Fibroblast of the conjunctiva (primary cell): ENCODE measurements at places on chromosomes 11 and 22.

DNA sequence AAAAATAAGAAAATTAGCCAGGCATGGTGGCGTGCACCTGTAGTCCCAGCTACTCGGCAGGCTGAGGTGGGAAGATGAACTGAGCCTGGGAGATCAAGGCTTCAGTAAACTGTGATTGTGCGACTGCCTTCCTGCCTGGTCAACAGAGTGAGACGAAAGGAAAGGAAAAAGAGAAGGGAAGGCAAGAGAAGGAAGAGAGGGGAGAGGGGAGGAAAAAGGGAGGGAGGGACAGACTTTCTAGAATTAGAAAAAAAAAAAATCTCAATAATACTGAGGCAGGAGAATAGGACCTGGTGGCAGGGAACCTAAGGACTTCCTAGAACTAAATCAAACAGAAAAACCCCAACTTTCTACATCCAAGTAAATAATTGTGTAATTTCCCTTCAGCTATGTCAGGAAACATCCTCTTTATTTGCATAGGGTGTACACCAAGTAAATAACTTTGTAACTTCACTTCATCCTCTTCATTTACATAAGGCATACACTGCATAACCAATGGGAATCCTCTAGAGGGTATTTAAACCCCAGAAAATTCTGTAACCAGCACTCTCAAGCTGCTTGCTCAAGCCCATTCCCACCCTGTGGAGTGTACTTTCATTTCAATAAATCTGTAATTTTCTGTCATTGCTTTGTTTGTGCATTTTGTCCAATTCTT is 8.7 kb downstream of the SBF2 start:
- DNase-seq = no peak

- no peak for DNase-seq
Measured at GRCh38 chr22:17997456-17997855, 26.9 kb downstream of the MICAL3 start.

- no peak for DNase-seq
Measured at GRCh38 chr11:126433989-126434949, 78.8 kb downstream of the ST3GAL4 start.

DNA sequence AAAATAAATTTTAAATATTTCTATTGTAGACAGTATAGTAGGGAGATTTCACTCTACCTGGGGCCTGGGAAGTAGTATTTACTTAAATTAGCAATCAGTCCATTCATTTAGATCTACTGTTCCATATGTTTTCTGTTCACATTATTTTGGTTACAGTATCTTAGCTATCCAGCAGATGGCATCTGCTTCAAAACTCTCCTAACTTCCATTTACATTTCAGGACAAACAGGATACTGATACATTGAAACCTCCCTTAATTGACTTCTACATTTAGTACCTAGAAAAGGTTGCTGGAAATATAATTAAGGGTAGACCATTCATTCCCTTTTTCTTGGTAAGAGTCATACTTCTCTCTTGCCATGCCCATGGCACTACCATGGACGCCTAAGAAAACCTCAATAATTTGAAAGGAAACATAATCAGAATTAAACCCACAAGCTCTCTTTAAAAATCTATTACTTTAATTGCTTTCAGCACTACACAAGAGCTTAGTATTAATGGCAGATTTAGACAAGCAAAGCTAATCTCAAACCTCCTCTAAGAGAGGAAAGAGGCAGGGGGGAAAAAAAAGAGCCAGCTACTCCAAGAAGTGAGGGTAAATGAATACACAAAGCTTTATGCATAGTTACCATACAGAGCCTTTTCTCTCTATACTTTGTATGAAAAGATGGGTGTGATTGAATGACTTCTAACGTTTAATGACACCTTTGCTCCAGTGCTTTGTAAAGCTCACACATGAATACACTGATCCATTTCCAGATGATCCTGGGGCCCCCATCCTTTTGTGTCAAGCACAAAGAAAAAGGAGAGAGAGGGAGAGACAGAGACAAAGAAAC is 131.2 kb upstream of the MTMR2 start:
- peak; percentile 42 for DNase-seq

DNA sequence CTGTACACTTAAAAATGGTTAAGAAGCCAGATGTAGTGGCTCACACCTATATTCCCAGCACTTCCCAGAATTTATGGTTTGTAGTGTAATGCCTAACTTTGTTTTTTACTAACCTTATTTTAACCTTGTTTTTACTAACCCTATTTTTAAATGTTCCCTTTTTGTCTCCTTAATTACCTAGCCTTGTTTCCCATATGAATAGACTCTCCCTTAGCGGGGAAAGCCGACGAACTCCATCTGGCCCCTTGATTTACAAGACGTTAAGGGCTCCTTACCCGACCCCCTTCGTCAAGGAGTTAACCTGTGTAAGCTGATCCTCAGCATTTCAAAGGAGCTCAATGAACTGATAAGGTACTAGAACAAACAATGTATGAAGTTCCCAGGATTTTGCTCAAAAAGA is 17.1 kb downstream of the APOBEC3H start:
- no peak for DNase-seq

DNA sequence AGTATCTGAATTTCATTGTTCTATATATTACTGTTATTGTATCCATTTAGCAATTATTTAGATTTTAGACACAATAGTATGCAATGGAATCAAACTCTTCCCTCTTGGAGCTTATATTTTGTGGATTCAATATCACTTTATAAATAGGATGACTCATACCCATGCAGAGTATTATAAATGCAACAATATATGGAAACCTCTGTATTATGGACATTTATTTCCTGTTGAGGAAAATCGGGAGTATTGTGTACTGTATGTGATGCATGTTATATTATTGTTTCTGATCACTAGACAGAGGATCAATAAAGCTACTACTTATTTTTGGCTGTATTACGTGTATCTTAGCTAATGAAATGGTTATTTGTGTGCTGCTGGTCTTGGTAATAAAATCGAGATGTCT is 770 bp downstream of the METTL15 start:
- DNase-seq = no peak

- DNase-seq = no peak
Measured at GRCh38 chr11:6303661-6304060, 16.6 kb downstream of the CAVIN3 start.

- no peak for DNase-seq
Measured at GRCh38 chr11:15622231-15622890, 507.6 kb downstream of the INSC start.

GRCh38 chr22:26327306-26327705 is 101.8 kb upstream of the ASPHD2 start:
- DNase-seq = no peak

DNA sequence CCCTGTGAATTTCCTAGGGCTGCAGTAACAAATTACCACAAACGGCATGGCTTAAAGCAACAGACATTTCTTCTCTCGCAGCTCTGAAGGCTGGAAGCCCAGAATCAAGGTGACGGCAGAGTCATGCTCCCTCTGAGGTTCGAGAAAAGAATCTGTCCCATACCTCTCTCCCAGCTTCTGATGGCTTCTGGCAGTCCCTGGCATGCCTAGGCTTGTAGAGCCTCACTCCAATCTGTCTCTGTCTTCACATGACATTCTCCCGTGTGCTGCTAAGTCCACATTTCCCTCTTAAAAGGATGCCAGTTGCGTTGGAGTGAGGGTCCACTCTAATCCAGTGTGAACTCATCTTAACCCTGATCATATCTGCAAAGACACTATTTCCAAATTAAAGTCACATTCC is 116.2 kb downstream of the NECTIN1 start:
- no peak for DNase-seq

- DNase-seq = no peak
Measured at GRCh38 chr22:48105259-48105658, 1342.8 kb downstream of the TBC1D22A start.

DNA sequence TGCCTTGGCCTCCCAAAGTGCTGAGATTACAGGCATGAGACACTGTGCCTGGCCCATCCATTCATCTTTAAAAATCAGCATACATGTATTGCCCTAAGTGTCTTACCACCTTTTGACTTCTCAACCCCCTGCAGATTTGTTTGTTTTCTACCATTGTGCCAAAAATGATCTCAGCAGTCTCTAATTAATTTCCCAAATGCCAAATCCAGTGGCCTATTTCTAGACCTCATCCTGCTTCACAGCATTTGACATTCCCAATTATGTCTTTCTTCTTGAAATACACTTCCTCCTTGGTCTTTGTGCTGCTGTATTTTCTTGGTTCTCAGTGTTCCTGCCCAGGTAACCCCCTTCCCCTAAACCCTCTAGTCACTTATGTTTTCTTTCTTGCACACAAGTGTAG is 46.0 kb upstream of the GRAMD1B start:
- DNase-seq = no peak

DNA sequence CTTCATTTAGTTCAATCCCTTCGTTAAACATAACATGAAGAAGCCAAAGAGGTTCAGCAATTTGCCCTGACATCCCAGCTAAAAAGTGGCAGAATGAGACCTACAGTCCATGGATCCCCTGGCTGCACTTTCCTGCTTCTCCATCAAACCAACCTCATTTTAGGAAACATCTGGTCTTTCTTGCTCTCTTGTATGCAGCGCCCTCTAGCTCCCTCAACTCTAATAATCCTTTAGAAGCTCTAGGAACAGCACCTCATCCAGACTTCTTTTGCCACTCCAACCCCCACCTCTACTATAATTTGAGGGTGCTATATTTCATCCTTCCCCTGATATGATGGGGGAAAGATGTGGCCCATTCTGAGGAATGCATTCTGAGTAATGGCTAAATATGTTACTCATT is 7.4 kb downstream of the CNTF start:
- peak; percentile 61 for DNase-seq

- no peak for DNase-seq
Measured at GRCh38 chr11:80163441-80163840, 722.6 kb upstream of the TENM4 start.

GRCh38 chr11:3831378-3832239 is 9.2 kb downstream of the RHOG start:
- DNase-seq = no peak

DNA sequence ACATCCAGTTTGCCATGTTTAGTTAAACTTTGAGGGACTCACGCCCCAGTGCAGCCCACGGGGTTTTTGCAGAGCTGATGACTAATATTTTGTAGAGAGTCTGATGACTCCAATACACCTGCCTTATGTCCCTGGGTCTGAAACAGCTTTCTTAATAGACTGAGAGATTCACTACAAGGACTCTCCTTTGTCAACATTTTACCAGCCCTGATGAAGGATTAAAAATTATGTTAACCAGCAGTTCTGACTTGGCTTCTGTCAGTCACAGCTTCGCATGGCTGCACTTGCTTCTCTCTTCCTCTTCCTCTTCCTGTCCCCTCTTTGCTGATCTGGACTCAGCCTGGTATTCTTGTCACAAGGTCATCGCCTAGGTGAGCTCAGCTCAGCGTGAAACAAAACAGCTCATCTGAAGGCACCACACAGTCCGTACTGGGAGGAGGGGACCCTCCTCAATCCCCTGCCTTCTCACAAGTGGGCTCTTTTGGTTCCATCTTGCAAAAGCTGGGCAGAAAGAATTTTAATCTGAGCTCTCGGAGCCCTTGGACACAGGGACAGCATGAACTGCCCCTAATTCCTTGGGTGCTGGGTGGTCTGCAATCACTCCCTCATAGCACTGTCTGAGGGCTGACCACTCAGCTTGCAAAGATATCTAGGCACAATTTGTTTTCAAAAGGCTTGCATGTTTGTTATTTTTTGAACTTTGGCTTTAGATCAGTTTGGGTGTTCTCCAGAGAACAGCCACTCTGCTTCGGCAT is 38.1 kb upstream of the POU2AF1 start:
- no peak for DNase-seq

- no peak for DNase-seq
Measured at GRCh38 chr11:112465433-112466024, 204.9 kb upstream of the PLET1 start.

DNA sequence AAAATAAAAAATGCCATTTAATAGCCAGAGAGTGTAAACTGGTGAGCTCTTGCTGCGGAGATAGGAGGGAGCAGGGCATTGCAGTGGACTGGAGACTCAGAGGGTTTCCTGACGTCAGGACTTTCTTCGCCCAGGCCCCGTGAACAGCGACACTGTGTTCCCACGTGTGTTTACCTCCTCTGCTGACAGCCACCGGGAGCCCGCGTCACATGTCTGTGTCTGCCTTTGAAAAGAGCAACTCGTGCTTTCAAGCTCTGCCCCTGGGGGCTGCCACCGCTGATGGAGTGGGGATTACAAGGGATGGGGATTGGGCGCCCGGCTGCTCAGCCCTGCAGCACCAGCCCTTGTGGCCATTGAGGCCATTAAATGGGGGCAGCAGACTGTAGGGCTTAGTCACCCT is 3.3 kb downstream of the TANGO2 start:
- DNase-seq = no peak

DNA sequence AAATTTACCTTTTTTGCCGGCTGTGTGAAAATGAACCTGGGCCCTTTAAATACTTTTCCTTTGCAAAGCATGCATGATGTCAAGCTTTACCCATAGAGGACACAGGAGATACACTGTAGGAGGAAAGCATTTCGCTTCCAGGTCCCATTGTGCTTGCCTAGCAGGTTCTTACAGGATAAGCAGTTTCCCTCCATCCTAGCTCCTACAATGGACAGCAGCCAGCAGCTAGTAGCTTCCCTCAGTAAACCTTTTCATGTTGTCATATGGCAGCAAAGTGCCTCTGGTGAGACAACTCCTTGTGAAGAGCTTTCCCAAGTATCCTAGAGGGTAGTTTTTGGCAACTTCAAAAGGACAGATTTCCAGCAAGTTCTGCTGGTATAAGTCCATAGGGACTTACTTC is 78.4 kb downstream of the RBFOX2 start:
- DNase-seq = no peak

DNA sequence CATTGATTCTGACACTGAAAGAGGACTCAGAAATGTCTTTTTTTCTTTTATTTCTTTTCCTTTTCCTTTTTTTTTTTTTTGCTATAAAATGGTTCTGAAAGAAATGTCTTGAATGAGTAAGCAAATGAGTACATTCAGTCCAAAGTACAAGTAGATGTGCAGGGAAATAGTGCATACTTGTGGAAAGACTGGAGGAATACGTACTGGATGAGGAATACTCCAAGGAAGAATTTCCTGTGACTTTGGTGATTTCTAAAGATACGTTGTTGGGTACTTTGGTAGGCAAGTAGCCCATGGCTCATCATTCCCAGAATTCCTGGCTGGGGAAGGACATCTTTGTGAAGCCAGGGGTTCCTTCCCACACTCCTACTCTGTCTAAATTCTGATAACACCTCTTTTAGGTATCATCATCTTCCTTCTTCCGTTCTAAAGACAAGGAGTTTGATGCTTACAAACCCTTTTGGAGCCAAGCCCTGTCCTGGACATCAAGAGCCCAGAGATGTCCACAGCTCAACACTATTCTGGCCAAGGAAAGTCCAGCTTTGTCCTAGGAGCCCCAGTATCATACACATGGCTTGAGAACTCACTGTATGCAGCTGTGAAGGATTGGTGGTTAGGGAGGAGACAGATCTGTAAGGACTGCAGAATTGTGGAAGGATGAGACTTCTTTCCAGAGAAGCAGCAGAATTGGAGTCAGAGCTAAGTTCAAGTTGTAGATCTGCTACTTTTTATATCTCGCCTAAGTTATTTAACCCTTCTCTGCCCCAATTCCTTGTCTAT is 4.8 kb upstream of the NUP98 start:
- no peak for DNase-seq

- DNase-seq = no peak
Measured at GRCh38 chr22:26619510-26619909, 1.7 kb upstream of the CRYBB1 start.
